ENCODE measurements at places on chromosomes 3 and 15.

GRCh38 chr3:10526366-10526765 is 21.0 kb upstream of the ATP2B2 start:
- no peak for DNase-seq

- no peak for DNase-seq
These were observed 216.6 kb upstream of the RASGRP1 start for GRCh38 chr15:38781196-38781595.

DNA sequence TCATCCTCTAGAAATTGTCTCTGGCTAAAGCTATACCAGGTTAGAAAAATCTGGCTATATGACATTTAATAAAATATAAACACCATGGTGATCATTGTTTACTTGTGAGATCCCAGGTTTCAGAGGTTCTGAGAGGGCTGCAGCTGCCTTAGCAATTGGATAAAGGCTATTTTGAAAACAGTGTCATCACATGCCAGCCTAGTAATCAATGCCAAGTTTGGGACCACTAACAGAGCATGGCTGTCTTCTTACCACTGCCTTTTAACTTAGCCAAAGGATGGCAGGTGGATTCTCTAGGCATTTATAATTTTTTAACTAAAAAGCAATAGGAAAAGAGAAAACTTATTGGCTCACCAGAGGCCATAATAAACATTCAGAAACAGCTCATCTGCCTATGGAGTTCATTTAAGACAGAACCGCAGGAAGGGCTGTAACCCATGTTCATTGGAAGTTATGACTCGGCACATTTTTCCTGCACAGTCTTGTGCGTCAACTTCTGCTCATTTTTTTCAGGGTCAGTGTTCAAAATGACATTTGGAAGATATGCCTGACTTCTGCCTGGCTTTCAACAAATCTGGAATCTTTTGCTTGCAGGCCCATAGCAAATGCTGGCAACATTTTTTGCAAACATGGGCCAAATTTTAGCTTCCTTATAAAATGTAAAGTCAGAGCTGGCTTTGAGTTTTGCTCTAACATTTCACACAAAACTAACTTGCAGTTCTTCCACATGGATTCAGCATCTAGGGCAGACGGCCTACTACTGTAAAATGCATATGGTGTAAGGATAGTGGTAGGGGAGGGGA is 476.0 kb upstream of the TBL1XR1 start:
- no peak for DNase-seq

DNA sequence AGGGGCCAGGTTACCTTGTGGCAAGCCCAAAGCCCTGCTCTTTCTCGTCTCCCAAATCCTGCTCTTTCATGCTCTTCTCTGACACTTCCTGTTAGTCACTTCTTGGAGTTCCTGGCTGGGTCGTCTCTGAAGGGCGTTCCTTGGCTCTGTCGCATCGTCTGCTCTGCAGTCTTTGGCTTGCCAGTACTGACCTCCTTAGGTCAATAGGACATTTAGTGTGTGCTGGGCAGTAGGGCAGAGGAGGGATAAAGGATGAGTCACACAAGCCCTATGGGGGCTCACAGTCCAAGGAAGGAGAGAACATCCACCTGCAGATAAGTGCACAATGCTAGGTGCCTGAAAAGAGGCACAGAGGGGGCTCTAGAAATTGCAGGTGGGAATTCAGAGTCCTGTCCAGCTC is 87.5 kb downstream of the FAM43A start:
- DNase-seq, result no peak

DNA sequence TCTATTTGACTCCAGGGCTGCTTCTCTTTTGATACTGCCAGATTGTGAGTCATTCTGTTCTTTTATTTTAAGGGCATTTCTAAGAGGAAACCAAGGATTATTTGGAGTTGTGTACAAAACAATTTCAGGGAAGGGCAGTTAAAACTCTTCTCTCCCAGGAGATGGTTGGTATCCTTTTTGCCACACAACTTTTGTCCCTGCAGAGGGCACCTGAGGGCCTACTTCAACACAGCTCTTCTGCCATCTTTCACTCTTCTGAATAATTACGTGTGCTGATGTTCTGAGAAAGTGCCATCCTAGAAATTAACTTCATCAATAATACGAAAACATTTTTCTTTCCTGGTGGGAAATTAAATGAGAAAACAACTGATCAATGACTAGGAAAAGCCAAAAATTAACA is 75.7 kb upstream of the GADL1 start:
- no peak for DNase-seq

DNA sequence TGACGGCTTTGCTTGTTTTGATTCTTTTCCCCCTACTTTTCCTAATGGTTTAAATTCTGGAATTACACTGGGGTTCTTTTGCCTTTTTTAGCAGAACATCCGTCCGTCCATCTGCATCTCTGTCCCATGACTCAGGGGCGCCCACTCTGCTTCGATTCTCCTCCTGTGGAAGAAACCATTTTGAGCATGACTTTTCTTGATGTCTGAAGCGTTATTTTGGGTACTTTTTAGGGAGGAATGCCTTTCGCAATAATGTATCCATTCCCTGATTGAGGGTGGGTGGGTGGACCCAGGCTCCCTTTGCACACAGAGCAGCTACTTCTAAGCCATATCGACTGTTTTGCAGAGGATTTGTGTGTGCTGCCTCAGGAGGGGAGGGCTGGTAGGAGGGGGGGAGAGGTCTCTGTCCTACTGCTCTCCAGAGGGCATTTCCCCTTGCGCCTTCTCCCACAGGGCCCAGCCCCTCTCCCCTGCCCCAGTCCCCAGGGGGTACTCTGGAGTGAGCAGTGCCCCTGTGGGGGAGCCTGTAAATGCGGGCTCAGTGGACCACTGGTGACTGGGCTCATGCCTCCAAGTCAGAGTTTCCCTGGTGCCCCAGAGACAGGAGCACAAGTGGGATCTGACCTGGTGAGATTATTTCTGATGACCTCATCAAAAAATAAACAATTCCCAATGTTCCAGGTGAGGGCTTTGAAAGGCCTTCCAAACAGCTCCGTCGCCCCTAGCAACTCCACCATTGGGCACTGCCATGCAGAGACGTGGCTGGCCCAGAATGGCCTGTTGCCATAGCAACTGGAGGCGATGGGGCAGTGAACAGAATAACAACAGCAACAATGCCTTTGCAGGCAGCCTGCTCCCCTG is 19.5 kb upstream of the BSN start:
- DNase-seq, result no peak

GRCh38 chr15:74283368-74283767 is 47.2 kb downstream of the CCDC33 start:
- no peak for DNase-seq

GRCh38 chr3:16596352-16597032 is 8.7 kb downstream of the DAZL start:
- no peak for DNase-seq

DNA sequence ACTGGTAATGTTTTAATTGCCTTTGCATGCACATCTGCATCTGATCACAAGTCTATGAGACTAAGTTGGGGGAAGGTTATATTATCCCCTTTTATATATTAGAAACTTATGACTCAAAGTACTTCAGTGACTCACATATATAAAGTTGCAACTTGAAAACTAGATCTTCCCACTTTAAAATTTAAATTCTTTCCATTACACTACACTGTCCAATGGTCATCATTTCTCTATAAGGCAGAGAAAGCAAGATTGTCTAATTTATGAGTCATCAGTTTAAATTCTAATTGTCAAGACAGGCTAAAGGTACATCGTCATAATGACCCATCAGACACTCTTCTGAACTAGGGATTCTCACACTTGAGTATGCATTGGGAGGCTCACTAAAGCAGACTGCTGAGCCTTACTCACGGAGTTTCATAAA is 37.9 kb downstream of the CPA3 start:
- no peak for DNase-seq

DNA sequence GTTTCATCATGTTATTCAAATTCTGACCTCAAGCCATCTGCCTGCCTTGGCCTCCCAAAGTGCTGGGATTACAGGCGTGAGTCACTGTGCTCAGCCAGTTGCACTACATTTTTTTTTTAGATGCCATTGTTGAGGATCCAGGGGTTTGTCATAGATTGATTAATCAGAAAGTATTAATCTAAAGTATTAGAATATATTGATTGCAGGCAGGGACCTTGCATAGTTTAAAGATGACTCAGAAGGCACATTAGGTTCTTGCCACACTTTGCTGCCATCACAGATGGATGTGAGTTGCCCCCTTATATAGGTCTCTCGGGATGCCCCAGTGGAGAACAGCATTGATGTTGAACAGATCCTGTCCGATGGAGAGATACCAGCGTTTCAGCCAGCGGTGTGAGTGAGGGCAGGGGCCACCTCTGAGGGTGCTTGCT is 41.1 kb downstream of the IGF1R start:
- no peak for DNase-seq

DNA sequence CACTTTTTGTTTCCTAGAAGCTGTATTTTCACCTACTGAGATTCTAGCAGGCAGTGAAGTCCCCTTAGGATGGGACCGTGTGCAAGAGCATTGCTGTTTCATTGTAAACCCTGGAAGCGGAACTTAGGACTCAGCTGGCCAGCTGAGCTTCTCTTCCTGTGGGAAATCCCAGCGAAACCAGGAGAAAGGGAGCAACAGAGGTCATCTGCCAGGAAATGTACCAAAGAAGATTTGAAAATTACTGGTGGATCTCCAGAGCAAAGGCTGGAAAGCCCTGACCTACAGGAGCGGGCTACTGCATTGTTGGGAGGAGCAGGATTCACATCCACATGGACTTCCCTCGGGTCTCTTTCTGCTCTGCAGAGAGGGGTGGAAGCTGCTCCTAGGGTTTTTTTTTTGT is 7.6 kb upstream of the ADPRH start:
- DNase-seq, result no peak

DNA sequence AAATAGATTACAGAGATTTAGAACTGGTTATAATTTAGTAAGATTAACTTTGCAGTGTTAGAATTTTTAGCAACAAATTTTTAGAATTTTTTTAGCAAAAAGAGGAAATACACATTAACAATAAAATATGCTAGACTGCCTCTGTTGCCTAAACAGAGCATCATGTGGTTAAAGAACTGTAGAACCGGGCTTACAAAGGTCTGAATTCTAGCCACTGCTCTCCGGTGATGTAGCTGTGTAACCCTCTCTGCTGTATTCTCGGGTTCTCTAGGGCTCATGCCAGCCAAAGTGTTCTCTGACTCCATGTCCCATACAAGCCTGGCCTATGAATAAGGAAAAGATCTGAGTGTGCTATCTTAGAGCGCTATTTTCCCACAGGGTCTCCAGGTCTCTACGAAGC is 2.9 kb upstream of the P2RY12 start:
- no peak for DNase-seq

GRCh38 chr3:100087198-100087597 is 27.1 kb downstream of the FILIP1L start:
- DNase-seq, result no peak

GRCh38 chr3:102030661-102031060 is 181.3 kb downstream of the NFKBIZ start:
- no peak for DNase-seq

- no peak for DNase-seq
These were observed 2.6 kb upstream of the SLC9A9 start for GRCh38 chr3:143850877-143851276.

- DNase-seq, result no peak
These were observed 139.7 kb upstream of the COL8A1 start for GRCh38 chr3:99498550-99499234.

- no peak for DNase-seq
These were observed 657.5 kb upstream of the DPPA4 start for GRCh38 chr3:109994853-109995252.

- no peak for DNase-seq
These were observed 22.0 kb upstream of the MUC20 start for GRCh38 chr3:195698647-195699387.

- DNase-seq, result no peak
These were observed 49.7 kb upstream of the GOLGA6B start for GRCh38 chr15:72604794-72605193.

GRCh38 chr3:148229107-148229506 is 468.6 kb upstream of the AGTR1 start:
- no peak for DNase-seq

- no peak for DNase-seq
These were observed 33.8 kb downstream of the FAIM start for GRCh38 chr3:138642226-138642926.

GRCh38 chr3:108157273-108157672 is 65.0 kb downstream of the IFT57 start:
- no peak for DNase-seq

DNA sequence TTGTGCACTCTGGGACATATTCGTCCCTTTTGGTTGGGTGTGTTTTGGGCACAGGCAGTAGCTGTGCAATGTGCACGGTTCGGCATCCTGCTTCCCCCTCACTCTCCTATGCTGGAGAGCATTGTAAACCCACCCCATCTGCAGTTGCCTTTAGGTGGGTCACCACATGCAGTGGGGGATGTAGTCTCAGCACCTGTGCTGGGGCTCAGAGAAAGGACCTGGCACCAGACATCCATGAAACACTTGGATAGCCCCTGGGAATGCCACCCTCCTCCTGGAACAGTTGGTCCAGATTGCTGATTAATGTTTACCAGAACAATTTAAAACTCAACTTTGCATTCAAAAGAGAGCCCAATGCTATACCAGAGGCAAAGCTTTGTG is 123.9 kb upstream of the MEF2A start:
- no peak for DNase-seq

GRCh38 chr3:177578488-177578887 is 381.2 kb upstream of the TBL1XR1 start:
- no peak for DNase-seq

DNA sequence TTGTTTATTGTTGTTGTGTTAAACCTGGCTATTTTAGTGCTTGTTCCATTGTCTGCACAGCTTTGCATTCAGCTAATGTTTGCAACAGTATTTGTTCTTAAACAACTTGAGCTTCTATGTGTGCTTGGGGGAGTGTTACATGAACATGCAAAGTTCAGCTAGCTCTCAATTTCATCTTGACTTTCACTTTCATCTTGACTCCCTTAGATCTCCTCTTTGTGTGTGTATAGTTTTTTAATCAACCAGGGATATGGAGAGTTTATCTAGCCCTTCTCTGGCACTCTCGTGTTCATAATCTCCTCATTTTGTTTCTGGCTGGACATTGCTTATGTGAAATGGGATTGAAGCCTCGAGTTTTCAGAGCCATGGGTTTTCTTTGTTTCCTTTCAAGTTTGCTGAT is 212.4 kb upstream of the ZBTB20 start:
- no peak for DNase-seq

Data from activated T-cell treated with anti-CD3 and anti-CD28 coated beads for 4 hours (primary cell).